ENCODE measurements at places on chromosomes 2 and 18.

DNA sequence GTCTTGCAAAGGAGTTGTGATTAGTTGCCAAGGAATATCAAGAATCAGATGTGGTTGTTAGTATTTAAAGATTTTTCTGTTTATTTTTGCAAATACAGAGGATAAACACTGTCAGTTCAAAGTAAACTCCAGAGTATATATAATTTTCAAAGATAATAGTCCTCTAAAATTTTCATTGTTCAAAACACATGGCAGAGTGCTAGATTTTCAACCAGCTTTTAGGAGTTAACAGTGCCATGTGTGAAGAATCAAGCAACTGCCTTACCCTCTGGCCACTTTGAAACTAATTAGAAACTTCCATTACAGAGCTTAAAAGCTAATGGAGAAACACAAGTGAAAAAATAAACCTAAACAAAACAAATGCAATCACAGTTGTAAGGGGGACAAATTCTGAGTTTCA is 1605.6 kb upstream of the ZEB2 start:
- no peak for DNase-seq

DNA sequence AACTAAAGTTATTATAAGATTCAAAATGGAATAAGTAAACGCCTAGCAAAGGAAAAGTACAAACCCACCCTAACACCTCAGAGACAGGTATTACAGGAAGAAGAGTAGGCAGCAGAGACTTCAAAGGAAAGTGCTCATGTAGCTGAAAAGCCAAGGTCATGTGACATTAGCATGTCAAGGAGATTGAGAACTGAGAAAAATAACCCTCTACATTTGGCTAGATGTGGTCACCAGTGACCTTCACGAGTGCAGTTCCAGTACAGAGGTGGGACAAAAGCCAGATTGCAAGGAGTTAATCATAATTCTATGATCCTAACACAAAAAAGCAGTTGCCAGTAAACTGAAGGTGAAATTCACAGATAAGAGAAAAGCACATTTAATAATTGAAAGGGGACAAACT is 252.7 kb downstream of the ZEB2 start:
- DNase-seq, result no peak

DNA sequence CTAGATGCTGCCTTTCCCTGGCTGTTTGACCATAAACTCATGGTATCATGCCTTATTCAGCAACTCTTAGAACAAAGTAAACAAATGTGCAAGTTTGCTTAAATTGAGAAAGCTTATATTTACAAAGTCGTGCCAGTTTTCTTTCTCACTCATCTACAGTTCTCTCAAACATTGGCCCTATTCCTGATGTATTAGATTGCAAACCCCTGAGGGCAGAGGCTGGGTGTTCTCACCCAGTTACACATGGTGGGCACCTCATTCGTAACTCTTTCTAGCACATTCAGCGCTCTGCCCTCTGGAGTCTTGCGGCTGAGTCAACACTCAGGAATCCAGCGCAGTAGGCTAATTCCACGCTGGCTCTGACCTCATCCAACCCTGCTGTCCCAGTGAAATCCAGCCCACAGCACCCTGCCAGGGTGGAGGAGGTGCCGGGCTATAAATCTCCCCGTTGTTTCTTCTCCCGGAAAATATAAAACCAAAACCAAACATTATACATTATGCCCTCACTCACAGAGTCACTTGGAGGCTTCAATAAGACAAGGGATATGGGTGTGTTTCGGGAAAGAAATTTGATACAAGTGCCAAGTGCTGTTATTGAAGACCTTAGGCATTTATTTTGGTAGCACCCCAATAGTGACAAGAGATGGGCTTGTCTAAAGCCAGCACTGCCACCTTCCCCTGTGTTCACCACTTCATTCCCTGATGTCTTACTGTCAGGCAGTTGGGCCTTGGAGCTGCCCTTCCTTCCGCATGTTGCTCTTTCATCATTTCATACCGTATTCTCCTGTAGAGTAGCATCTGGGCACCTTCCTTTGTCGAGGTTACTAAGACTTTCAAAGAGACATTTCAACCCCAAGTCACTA is 287.4 kb downstream of the PRKCE start:
- peak; percentile 80 for DNase-seq

GRCh38 chr18:74598350-74599001 is 806 bp downstream of the ZNF407 start:
- DNase-seq, result no peak

GRCh38 chr2:143852759-143853158 is 667.2 kb downstream of the ZEB2 start:
- DNase-seq, result no peak

DNA sequence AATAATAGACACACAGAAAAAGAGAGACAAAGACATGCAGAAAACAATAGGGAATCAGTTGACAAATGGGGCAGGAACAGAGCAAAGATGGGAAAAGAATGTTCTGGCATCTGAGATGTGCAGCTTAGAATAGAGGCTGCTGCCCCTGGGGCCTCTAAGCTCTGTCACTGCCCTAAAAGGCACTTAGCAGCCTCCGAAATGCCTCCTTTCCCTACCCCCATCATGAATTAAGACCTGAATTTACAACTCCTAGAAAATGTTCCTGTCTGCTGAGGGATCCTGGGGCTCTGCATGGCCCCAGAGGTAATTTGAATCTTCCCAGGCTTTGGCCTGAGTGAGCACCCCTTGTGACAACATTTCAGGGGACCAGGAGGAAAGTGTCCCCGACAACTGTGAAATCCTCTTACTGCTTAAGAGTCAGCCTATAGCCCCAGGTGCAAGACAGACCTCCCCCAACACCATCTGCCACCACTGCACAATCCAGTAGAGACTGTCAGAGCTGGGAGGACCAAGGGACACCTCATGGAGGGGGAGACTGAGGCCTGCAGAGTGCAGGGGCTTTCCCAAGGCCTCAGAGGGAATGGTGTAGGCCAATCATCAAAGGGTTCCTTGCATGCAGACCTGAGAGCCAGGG is 24.8 kb downstream of the MRPL35 start:
- DNase-seq, result no peak

- DNase-seq, result peak; percentile 49
Measured at GRCh38 chr2:39469807-39470206, 32.7 kb upstream of the MAP4K3 start.

- no peak for DNase-seq
Measured at GRCh38 chr2:26215833-26216232, 28.6 kb downstream of the HADHA start.

GRCh38 chr2:140138736-140139135 is 1358.5 kb upstream of the NXPH2 start:
- DNase-seq, result no peak

- DNase-seq, result no peak
Measured at GRCh38 chr2:207662203-207662602, 37.0 kb upstream of the METTL21A start.

DNA sequence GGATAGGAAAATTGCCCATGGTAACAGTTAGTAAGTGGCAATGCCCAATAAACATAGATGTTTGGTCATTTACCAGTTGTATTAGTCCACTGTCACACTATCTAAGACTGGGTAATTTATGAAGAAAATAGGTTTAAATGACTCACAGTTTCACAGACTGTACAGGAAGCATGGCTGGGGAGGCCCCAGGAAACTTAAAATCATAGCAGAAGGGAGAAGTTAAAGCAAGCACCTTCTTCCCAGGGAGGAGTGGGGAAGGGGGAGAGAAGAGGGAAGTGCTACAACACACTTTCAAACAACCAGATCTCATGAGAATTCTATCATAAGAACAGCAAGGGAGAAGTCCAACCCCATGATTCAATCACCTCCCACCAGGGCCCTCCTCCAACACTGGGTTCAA is 23.4 kb downstream of the NR4A2 start:
- DNase-seq, result no peak

DNA sequence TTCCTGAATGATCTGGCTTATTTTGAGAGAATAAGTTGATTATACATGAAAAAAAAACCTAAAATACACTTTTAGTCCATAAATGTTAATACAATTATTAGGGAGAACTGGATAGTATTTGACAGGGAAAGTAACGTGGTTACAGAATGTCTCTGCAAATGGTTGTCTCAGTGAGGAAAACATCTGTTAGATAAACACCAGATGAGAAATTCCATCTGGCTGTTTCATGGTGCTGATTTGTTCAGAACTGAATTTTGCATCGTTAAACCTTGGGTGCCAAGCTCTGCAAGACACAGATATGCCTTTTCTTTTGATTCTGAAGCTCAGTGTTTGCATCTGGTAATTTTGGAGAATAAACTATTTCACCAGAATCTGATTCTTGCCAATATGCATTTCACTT is 90.4 kb downstream of the SCN3A start:
- DNase-seq, result no peak

- DNase-seq, result no peak
Measured at GRCh38 chr18:41466436-41467160, 488.4 kb upstream of the PIK3C3 start.

- DNase-seq, result no peak
Measured at GRCh38 chr2:102037681-102038080, 45.9 kb downstream of the IL1R2 start.

DNA sequence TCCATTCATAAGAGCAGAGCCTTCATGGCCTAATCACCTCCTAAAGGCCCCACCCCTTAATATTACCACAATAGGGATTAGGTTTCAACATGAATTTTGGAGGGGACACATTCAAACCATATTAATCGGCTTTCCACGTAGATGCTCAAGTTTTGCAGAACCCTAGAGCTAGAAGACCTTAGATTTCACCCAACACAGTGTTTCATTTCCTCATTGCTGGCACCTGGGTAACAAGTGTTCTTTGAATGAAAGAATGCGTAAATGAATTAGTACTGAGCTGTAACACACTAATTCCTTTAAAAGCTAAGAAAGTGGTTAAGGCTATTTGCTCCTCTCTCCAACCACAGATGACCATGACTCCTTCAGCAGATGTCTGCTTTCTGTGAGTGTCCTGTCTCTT is 252.5 kb downstream of the SMAD2 start:
- DNase-seq, result no peak

- DNase-seq, result no peak
Measured at GRCh38 chr2:136932700-136933099, 167.4 kb downstream of the THSD7B start.

GRCh38 chr2:234917211-234917975 is 34.4 kb upstream of the SH3BP4 start:
- no peak for DNase-seq

GRCh38 chr18:3998698-3999333 is 456.3 kb downstream of the DLGAP1 start:
- no peak for DNase-seq

DNA sequence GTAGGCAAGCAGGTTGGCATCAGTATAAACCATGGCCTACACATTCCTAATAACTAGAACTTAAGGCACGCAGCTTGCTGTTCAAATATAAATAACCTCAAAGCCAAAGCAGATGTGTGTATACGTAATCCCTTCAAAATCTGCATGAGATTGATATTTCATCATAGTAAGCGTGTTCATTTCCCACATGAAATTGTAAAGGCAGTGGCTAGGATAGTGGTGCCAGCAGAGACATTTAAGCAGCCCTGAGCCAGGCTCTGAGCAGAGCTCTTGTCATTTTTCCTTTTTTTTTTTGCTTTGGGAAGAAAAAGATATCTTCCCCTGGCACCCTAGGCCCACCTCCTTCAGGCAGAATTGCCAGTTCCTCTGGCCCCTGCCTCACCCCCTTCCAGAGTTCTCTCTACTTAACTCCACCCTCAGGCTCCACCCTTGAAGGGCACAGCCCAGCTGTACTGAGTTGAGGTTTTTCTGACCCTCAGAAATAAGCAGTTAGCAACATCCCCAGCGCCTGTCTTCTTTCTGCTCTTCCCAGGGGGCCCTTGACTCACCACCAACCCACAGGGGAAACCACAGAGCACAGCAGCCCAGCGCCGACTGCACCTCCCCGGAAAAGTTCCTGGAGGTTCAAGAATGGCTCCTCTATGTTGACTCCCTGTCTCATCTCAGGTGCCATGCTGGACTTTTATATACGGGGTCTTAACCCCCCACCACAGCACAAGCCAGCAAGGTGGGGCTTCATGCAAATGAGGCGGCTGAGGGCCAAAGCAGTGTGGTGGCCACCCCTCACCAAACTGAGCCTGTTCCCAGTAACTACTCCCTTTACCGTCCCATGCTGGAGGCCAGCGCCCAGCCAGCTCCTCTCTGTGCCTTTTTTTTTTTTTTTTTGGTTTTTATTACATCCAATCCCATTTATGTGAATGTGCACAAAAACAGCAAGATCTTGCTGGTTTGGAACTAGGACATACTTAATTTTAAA is 84.7 kb downstream of the EHD3 start:
- peak; percentile 59 for DNase-seq

DNA sequence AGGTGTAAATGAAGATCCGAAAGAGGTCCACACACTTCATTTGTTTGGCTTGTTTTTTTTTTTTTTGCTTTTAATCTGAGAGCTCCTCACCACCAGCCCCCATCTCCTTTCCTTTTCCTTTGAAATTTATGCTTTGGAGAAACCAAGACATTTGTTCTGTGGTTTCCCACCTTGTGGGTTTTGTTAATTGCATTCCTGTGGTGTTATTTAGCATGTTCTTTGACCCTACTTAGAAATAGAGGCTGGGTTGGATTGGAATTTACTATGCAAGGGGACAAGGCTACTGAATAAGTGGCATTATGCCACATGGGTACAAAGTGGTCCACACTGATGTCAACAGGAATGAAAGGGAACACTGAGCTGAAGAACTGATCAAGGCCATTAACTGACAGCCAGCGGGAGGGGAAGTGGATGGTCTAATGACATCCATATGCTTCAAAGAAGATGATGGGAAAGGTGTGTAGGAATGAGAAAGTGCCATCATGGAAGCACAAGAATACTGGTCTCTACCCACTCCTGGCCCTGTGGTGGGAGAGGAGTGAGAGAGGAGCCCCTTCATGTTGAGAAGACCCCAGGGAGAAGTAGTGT is 8.9 kb downstream of the CCL20 start:
- DNase-seq, result no peak

DNA sequence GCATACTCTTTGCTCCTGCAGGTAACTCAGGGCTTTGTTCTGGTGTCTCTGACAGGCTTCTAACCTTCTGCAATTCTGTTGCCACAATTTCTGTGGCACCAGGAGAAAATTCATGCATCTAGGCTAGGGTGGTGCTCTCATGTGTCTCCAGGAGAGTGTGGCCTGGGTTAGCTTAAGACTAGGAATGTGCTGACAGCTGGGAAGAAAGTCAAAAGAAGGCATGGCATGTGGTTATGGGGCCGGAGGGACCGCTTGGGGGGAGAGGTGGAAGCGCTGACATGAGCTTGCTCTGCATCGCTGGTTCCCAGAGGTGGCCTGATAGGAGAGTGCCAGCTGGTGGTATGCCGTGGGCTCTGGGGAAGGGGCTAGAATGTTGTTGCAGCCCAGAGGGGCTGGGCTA is 173.3 kb upstream of the TNP1 start:
- DNase-seq, result no peak

- no peak for DNase-seq
Measured at GRCh38 chr2:118148133-118148532, 59.9 kb downstream of the INSIG2 start.

GRCh38 chr2:96549967-96550786 is 13.6 kb downstream of the ARID5A start:
- no peak for DNase-seq
